ENCODE measurements at places on chromosomes 2 and 18. TPM values are rescaled to one million over a fixed set of nuclear protein-coding genes. Genes with fewer than 3 reads are reported as not detected.

Gene LYPD1
- total RNA-seq: 76.6 TPM

Gene GULP1
- 43.0 TPM for total RNA-seq

Gene GALNT14
- total RNA-seq: 0.40 TPM

GRCh38 chr2:68715353-68716041 is 19.1 kb upstream of the ARHGAP25 start:
- peak; percentile 54 for DNase-seq

- DNase-seq: no peak
Observed at GRCh38 chr2:218718058-218718457, 7.4 kb downstream of the TTLL4 start.

GRCh38 chr2:75053484-75054112 is 95.2 kb downstream of the POLE4 start:
- peak; percentile 10 for DNase-seq

DNA sequence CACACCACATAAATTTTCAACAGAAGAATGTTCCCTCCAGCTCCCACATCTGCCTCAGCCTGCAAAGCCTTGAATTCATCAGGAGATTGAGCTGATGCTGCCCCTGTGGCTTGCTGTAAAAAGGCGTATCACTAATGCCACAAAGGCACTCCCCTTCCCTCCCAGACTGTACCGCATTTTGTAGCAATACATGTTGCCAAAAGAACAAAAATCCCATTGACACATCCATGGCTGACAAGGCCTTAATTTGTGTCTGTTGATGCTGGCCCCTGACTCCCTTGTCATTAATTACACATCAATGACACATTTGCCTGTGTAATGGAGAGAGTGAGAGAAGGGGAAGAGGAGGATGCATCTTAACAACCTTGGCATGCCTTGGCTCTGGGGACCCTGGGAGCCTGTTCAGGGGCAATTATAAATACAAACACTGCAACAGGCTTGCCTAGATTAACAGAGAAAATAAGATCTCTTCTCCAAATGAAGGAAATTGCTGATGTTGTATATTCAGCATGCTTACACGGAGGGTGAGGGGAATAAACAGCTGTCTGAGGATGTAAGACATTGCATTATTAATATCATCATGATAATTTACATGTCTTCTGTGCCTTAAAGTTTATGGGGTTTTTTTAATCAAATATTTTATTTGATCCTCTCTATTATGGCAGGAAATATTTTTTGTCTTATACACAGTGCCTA is 264.0 kb downstream of the SUCLG1 start:
- no peak for DNase-seq

- peak; percentile 75 for DNase-seq
Observed at GRCh38 chr2:219277703-219278654, 1.2 kb upstream of the DNAJB2 start.

GRCh38 chr2:236744281-236744705 is 174.7 kb downstream of the ACKR3 start:
- no peak for DNase-seq

- DNase-seq: no peak
Observed at GRCh38 chr18:31549416-31549815, 42.3 kb upstream of the TTR start.

- no peak for DNase-seq
Observed at GRCh38 chr2:121492409-121492808, 38.3 kb upstream of the RNU4ATAC start.

DNA sequence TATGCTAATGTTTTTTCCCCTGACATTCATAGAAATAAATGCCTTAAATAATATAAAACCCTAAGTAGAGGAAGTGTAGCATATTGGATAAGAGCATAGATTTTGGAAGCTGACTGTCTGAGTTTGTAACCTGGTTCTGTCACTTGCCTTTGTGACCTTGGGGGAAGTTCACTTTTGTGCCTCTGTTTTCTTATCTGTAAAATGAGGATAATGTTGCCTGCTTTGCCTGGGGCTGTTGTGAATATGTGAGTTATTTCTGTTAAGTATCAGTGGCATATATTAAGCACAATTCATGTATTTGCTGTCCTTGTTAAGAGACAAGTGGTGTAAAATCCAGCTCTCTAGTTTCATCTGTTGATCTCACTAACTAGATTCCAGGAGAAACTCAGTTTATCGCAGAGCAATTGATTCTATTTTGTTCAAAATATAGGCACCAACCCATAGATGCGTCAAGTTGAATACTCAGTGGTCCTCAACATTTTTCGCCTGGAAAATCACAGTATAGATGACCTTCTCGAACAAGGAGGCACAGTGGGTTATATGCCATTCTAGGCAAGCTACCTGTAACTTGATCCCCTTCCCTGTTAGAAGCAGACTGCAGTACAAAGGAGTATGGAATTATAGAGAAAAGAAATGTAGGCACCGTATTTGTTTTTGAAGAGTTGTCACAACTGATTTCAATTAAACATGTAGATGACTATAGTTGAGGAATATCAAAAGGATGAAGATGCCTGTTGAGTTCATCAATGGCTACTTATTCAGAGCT is 67.0 kb downstream of the SOCS6 start:
- no peak for DNase-seq

DNA sequence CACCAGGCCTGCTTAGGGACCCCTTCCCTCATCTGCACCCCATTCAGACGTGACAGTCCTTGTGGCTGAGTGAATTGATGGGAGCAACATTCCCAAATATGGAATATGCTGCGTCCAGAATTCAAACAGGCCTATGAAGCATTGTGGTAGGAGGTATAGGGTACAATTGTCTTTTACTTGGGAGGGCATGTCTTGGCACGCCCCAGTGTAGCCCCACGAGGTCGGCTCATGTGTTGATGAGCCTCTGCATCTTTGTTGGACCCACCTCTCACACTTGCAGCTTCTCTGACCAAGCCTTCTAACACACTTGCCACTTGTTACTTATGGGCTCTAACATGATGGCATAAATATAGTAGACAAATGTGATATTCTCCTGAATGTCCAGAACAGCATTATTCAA is 1.6 kb downstream of the TIMM21 start:
- no peak for DNase-seq

GRCh38 chr2:29046321-29046720 is 28.0 kb downstream of the PCARE start:
- no peak for DNase-seq

- DNase-seq: no peak
Observed at GRCh38 chr2:12331698-12332097, 385.0 kb upstream of the TRIB2 start.

- DNase-seq: no peak
Observed at GRCh38 chr2:20164061-20164733, 60.7 kb downstream of the SDC1 start.

DNA sequence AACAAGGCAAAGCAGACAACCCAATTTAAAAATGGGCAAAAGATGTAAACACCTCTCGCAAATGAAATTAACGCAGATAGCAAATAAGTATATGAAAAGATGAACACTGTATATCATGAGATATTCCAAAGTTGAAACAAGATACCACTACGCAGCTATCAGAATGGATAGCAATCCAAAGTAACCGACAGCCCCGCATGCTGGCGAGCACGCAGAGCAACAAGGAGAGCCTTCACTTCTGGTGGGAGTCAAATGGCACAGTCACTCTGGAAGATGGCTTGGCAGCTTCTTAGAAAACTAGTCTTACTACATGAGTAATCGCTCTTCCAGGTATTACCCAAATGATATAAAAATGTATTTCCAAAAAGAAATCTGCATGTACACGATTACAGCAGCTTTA is 1.4 kb downstream of the NDUFA10 start:
- no peak for DNase-seq

Measured in endothelial cell of umbilical vein (primary cell).